ENCODE measurements at places on chromosomes 5 and 9. TPM values are rescaled to one million over a fixed set of nuclear protein-coding genes. Genes with fewer than 3 reads are reported as not detected.

The SYK gene
- not detected for total RNA-seq

The C9orf152 gene
- total RNA-seq = not detected

The PCDHA3 gene
- total RNA-seq = 1.1 TPM

The HMCN2 gene
- 0.04 TPM for total RNA-seq

The SYNPO gene
- total RNA-seq = 25.3 TPM

The PAEP gene
- 0.27 TPM for total RNA-seq

The GARIN3 gene
- total RNA-seq = not detected

The ADAMTS13 gene
- total RNA-seq = 0.36 TPM

The SPOCK1 gene
- 19.8 TPM for total RNA-seq

The MSX2 gene
- 6.4 TPM for total RNA-seq

The PRRX2 gene
- total RNA-seq = 2.8 TPM

The GPR151 gene
- not detected for total RNA-seq

The GPRIN1 gene
- total RNA-seq = 9.3 TPM

The OR1J2 gene
- not detected for total RNA-seq

The CAMLG gene
- total RNA-seq = 25.1 TPM

The ZDHHC11 gene
- total RNA-seq = 18.6 TPM

The CRHBP gene
- total RNA-seq = 0.24 TPM

The PAPPA gene
- 34.1 TPM for total RNA-seq

The GTF2H2C gene
- 34.4 TPM for total RNA-seq

The SRP19 gene
- total RNA-seq = 79.0 TPM

The PFN3 gene
- total RNA-seq = not detected

The PCDHGA9 gene
- total RNA-seq = not detected

The ZNF300 gene
- 3.0 TPM for total RNA-seq

The PROP1 gene
- total RNA-seq = not detected

The TPRN gene
- 11.1 TPM for total RNA-seq

The F2RL1 gene
- total RNA-seq = 332 TPM

The CER1 gene
- not detected for total RNA-seq
